ENCODE measurements at places on chromosomes 13 and 19. TPM values are rescaled to one million over a fixed set of nuclear protein-coding genes. Genes with fewer than 3 reads are reported as not detected.

GRCh38 chr13:61136093-61136492 is 279.6 kb downstream of the PCDH20 start:
- no peak for DNase-seq

DNA sequence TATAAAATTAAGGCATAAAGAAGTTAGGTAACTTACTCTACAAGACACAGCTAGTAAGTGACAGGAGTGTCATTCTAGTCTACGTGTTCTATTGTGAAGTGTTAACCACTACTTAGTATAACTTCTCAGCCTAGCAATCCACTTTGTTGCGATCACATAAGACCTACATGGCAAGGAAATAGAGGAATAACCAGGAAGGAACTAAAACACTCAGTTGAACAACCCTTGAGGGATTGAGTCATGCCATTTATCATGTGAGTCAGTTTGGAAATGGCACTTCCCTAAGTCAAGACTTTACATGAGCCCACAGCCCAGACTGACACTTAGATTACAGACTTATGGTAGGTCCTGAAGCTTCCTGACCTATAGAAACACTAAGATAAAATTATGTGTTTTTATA is 279.5 kb upstream of the PCDH20 start:
- DNase-seq = no peak

Gene ZNF304
- 26.5 TPM for total RNA-seq

GRCh38 chr13:31764556-31764955 is 25.2 kb downstream of the RXFP2 start:
- no peak for DNase-seq

GRCh38 chr13:113455384-113455783 is 2.1 kb upstream of the ADPRHL1 start:
- no peak for DNase-seq

Gene PROZ
- total RNA-seq = not detected

Gene EID2B
- total RNA-seq = 24.1 TPM

DNA sequence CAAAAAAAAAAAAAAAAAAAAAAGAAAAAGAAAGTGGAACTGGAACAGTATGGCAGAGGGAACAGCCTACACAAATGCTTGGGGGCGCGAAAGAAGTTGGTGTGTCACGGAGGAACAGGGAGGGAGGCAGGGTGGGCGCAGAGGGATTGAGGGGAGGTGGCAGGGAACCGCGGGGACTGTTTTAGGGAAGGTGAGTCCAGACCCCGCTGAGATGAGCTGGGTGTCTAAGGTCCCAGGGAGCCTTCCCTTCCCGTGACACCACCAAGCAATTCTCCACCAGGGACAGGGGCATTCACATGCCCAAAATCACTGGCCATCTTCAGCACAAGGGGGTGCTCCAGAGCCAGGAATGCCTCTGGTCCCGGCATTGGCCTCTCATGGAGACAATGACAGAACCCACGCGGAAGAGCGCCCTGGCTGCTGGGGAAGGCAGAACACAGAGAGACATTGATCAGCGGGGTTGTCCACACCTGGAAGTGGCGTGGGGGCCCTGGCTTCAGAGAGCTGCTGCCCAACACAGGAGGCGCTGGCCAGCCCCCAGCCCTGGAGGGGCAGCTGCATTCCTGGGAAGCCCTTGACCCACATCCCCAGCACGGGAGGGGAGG is 6.9 kb downstream of the PEAK3 start:
- DNase-seq = peak; percentile 85

Gene DENND1C
- total RNA-seq = not detected

DNA sequence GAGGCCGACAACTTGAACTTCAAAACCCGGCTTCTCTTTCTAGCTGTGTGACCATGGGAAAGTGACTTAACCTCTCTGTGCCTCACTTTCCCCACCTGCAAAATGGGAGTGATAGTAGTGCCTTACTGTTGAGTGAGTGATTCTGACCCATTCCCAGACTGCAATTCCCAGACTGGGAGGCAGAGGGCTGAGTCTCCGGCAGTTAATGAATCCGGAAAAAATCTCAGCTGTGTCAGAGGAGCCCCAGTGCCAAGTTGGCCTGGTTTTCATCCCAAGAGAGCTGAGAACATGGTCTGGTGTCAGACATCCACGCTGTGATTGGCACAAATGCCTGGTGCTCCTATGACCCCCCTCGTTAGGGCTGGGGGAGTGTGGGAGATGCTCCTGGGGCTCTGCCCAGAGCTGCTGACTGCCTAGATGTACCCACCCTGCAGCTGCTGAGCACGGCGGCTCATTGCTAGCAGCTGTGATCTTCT is 50.0 kb downstream of the PIN1 start:
- no peak for DNase-seq

Data from frontal cortex (tissue), 4 donors.